A549 treated with GW870086 at 1 μM for 4 hours (cell line): ENCODE measurements at places on chromosomes 6 and 20. TPM values are rescaled to one million over a fixed set of nuclear protein-coding genes. Genes with fewer than 3 reads are reported as not detected.

Gene TINAG
- total RNA-seq: not detected in 5 replicates

Gene TNXB
- 0.42 to 1.3 TPM (median 0.65 TPM) in 5 replicates for total RNA-seq

Gene HLA-DQA1
- not detected in 5 replicates for total RNA-seq

Gene FKBP1C
- total RNA-seq: 1.8 to 2.5 TPM (median 2.0 TPM) in 5 replicates

Gene FNDC1
- 0.05 to 0.14 TPM (median 0.06 TPM) in 5 replicates for total RNA-seq

Gene C20orf202
- total RNA-seq: 0.09 TPM in 1 of 5 replicates, not detected in the others

Gene RSPH4A
- total RNA-seq: 0.19 to 0.27 TPM (median 0.24 TPM) in 5 replicates
